ENCODE measurements at places on chromosomes 1 and 21.

- DNase-seq: peak; percentile 24
Observed at GRCh38 chr1:232271991-232272589, 357.8 kb downstream of the SIPA1L2 start.

- DNase-seq: no peak
Observed at GRCh38 chr1:30520476-30520875, 202.9 kb downstream of the MATN1 start.

- peak; percentile 81 for DNase-seq
Observed at GRCh38 chr21:15682186-15682895, 47.4 kb upstream of the USP25 start.

DNA sequence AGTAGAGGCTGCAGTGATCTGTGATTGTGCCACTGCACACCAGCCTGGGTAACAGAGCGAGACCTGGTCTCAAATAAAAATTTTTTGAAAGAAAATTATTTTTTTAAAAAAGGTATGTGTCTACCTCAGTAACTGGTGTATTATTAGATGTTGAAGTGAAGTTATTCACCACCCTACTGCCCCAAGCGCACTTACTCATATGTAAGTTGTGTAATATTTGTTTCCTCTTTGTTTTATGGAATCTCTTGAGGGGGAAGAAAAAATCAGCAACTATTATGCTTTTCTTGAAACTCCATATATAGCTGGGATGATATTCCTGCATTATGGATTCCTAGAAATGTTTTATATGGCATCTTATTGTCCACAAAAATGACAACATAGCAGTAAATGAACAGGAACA, 21.3 kb downstream of the RBM15 start:
- DNase-seq: no peak

DNA sequence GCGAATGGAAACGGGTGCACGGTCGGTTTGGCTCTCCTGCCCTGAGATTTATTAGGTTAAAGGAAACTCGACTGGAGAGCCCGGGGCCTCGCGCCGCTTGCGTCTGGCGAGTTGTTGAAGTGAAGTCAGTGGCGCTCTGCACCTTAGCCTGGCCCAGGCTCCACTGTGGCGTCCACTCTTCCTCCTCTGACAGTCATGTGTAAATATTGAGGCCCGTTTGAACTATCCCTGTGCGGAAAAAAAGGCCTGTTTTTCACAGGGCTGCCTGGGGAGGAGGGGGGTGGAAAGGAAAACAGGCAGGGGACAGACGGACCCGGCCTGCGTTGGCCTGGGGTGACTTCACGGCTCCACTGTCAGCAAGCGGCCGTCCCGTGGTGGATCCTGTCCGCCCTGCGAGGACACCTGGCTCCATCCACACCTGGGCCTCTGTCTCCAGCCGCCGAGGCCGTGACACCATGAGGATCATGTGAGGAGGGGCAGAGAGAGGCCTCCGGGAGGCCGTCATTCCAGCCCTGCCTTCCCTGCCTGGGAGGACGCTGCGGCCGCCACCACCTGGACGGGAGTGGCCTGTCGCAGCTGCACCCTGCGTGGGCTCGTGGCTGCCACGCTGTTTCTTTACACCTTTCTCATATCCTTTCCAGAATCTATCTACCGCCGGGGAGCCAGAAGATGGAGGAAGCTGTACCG, 59.8 kb downstream of the FAAP20 start:
- DNase-seq: no peak

- DNase-seq: no peak
Observed at GRCh38 chr21:32320059-32320458, 21.4 kb downstream of the MRAP start.

DNA sequence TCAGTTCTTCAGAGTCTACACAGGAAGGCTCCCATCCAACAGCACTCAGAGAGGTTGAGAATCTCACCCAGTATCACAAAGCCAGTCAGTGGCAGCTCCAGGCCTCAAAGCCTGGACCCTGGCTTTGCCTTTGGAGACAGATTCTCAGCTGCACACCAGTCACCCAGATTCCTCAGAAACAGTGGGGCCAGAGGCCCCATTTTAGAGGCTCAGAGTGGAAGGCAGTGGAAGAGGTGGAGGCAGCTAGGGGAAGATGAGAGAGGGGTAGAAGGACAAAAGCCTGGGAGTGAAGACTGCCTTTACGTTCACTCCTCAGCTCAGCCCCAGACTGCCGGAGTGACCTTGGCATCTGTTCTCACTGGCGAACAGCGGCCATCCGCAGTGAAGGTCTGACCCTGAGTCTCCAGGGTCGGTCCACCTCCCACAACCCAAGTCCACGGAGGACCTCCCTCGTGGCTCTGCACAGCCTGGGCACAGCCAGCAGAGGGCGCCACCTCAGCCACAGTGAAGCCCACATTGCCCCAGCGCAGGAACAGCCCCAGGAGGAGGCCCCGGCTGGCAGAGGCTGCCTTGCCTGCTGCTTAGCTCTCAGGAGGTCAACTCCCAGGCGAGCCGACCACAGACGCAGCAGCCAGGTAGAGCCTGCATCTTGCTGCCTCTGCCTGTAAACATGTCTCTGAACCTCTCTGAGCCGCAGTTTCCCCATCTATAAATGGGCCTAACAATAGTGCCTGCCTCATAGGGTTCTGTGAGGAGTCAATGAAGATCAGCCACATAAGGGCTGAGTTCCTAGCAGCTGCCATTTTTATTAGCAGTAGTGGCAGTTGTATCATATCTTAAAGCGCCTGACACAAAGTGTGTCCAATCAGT, 5.9 kb upstream of the FNDC5 start:
- DNase-seq: no peak

DNA sequence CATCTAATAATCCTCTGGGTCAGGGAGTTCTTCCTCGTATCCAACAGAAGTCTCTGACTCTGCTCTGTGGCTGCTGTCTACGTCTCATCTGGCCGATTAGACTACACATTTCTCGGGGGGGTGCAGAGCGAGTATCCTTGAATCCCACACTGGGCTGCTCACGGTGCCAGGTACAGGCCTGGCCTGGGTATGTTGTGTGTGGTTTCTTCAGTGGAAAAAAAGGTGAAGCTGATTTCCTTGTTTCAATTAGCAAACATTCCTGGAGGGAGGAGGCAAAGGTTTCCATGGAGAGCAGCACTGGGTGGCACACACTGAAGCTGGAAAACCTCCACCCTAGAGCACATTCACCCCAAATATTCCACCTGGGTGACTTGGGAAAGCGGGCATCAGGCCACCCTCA, 2.0 kb upstream of the RAB7B start:
- DNase-seq: peak; percentile 50

GRCh38 chr21:42360317-42360716, 6.0 kb downstream of the TFF1 start:
- DNase-seq: no peak

DNA sequence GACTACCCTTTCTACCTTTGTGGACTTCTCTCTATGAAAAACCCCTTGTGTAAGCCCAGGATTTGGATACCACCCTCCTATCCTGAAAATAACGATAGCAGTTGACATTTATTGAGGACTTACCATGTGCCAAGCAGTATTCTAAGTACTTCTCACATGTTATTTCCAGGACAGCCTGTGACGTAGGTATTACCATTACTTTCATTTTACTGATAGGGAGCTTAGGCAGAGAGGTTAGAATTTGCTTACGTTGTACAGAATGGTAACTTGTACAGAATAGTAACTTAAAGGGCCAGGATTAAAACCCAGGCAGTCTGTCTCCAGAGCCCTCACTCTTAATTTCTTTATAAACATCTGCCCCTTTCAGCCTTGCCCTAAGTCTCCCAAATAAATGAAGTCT, 138.3 kb downstream of the NTMT2 start:
- no peak for DNase-seq

- peak; percentile 34 for DNase-seq
Observed at GRCh38 chr1:240194120-240194519, 102.4 kb downstream of the FMN2 start.

DNA sequence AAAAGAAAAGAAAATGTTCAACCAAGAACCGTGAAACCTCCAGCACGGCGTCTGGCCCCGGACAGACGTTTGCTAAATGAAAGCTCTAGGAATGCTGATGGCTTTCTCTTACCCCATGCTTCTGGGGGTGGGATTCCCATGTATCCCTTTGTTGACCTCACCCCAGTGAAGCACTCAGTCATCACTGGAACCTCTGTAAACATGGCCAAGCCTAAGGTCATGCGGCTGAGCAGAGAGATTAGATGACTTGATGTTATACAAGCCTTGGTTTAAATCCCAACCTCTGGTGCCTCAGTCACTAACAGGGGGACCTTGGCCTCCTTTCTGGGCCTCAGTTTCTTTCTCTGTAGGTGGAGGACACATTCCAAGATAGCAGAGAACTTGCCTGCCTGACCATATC, 2.8 kb upstream of the MYOM3 start:
- no peak for DNase-seq

- DNase-seq: peak; percentile 78
Observed at GRCh38 chr1:187001198-187001889, 172.6 kb downstream of the PLA2G4A start.

GRCh38 chr1:94792473-94793295, 27.5 kb upstream of the SLC44A3 start:
- DNase-seq: no peak

DNA sequence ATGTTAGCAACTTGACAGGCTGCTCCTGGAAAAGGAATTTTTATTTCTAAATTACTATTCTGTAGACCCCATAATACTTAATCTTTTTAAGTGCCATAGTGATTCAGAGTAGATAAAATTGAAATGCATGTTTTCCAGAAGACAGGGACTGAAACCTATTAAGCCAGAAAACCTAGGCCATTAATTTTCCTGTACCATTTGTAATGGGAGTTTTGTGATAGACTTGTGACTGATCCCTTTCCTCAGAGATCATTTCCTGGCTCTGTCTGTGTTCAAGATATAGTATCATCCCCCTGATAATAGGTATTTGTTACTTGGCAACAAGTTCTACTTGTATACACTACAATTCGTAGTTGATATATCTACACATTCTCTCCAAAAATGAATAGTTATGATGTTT, 1609.8 kb downstream of the AMY1C start:
- no peak for DNase-seq

- DNase-seq: no peak
Observed at GRCh38 chr1:115651391-115651790, 9.6 kb downstream of the VANGL1 start.

DNA sequence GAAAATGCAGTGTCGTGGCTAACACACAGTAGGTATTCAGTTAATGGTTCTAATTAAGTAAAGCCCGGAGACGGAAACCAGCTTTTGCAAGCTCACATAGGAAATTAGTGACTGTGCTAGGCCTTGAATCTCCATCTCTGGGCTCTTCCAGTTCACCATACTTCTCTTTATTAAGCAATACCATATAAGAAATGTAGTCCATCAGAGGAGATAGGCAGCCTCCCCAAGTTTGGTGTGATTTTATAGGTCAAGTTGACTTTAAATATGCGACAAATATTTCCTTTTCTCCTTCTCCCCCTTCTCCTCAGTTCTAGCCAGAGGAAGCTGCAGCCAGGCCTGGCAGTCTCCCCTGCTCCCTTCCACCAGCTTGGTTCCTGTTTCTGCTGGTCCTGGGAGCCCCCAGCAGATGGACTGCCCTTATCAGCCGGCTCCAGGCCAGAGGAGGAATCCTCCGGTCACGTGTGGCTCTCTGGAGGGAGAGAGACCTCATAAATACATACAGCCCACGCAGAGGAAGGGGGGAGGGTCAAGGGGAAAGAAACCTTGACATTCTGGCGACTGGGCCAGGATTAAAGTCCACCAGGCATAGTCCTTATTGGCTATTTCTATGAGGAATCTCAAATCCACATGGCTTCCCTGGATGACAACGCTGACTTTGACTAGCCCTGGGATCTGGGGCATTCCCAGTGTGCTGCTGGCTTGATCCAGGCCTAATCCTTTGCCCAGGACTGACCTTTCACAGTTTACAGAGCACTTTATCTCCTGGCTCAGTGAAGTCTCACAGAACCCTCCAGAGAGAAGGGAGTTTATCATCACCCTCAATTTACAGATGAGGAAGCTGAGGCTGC, 115.1 kb upstream of the JUN start:
- DNase-seq: no peak

DNA sequence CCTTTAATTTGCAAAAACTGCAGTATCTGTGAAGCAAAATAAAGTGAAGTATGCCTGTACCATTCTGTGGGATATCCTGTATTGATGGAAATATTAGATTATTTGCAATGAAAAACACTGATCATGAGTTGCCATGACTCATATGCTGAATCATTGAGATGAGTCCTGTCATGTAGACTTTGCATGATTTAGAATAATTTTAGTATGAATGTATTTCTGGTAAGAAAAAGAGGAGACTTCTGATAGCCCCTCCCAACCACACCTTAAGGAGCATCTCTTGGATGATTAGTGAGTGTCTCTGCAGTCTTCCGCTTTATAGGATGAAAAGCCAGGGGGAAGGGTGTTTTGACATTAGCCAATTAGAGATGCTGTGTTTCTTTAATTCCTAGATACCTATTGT, 55.2 kb upstream of the PTGS2 start:
- no peak for DNase-seq

DNA sequence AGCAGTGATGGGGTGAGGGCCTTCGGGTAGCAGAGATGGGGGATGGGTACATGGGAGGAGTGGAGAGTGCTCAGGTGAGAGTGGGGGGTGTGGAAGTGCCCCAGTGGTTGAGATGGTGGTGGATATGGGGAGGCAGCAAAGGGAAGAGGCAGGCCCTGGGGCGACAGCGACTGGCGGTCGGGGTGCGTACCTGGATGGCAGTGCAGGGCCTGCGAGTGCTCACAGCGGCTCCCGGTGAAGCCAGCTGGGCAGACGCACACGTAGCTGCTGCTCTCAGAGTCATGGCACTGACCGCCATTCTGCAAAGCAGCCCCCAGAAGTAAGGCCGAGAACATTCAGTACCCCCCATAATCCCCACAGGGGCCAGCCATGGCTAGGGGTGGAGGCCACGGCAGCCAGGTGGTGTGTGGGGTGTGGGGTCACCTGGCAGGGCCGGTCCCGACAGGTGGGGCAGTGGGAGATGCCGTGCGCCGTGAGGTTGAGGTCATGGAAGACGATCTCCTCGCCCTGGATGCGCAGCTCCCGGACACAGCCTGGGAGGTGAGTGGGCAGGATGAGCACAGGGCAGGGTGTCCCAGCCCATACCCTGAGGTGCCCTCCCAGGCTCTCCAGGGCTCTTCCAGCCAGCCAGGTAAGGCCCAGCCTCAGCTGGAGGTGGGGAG, 18.9 kb downstream of the LDLRAD2 start:
- no peak for DNase-seq

DNA sequence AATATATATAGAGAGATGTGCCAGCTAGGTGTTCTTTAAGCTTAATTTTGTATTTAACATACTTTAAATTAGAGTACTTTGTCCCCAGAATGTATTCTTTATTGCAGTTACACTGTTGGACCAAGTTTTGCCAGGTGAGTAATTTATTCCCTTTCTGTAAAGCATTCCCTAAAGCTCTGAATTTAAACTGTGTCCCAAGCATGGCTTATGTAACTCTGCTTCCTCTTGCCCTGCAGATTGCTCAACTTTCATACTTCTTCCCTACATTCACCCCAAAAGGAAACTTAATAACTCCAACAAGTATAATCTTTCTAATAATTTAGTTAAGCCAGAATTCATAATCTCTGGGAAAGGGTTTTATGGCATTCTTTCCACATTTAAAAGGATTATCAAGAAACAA, 5.6 kb downstream of the LYPLAL1 start:
- peak; percentile 6 for DNase-seq

DNA sequence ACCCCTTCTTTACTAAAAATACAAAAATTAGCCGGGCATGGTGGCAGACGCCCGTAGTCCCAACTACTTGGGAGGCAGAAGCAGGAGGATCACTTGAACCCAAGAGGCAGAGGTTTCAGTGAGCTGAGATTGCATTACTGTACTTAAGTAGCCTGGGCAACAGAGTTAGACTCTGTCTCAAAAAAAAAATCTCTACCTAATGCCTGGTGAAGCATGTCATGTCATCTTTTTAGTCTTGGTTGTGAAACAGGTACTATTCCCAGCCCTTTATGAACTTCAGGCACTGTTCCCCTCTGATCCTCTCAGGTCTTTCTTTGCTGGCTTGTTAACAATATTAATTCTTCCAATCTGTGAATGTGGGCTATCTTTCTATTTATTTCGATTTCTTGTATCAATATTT, 22.1 kb downstream of the PRRC2C start:
- DNase-seq: no peak
